ENCODE measurements at places on chromosomes 5 and 9. TPM values are rescaled to one million over a fixed set of nuclear protein-coding genes. Genes with fewer than 3 reads are reported as not detected.

DNA sequence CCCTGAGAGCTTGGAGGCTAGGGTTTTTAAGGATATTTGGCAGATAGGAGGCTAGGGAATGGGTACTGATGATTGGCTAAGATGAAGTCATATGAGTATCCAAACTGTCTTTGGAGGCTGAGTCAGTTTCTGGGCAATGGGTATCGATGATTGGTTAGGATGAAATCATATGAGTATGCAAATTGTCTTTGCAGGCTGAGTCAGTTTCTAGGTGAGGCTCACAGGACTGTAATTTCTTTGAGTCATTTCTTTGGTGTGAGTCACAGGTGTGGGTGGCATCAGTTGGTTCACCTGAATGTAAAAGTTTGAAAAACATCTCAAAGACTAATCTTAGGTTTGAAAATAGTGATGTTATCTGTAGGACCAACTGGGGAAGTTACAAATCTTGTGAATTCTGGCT, 1068.0 kb downstream of the NR2F1-AS1 start:
- DNase-seq = no peak

- DNase-seq = no peak
These were observed 602.6 kb downstream of the CDH12 start for GRCh38 chr5:22250528-22250927.

The LRRC14B gene
- polyA plus RNA-seq = not detected

The CCL21 gene
- 10.0 TPM for polyA plus RNA-seq

DNA sequence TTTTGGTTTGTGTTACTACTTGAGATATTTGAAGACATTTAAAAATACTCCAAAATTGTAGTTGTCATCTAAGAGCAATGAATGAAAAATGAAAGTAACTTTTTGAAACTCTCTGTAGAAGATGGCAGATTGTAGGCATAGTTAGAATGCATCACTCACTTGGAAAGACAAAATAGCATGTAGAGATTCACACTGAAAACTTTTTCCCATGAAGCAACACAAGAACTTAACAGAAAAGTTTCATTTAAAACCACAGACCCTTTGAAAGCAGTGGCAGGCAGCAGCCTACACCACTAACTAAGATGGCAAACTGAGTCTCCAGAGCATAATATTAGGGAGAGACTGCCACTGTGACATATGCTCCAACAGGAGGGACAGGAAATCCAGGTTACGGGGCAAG, 18.9 kb upstream of the FAM174A start:
- no peak for DNase-seq

- no peak for DNase-seq
These were observed 180.8 kb downstream of the CARTPT start for GRCh38 chr5:71899865-71900342.

DNA sequence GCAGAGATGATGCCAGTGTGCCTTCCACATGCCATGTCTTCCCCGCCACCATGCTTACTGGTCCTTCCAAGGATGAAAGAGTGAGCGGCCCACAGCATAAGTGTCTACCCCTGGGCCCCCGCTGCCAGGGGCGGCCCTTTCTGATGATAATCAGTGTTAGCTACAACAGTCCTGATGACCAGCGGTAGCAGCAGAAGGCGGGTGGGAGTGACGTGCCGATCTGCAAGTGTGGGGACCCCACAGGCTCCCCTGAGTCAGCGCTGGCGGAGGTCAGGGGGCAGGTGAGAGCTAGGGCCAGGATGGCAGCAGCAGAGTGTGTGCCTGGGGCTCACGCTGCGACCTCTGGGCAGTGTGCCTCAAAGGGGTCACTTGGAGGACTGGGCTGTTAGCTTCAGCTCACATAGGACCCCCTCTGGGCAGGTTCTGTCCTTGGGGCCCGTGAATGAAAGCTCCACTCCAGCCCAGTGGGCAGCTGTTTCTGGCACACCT, 80.4 kb downstream of the HMCN2 start:
- no peak for DNase-seq

The FLT4 gene
- 25.6 TPM for polyA plus RNA-seq

DNA sequence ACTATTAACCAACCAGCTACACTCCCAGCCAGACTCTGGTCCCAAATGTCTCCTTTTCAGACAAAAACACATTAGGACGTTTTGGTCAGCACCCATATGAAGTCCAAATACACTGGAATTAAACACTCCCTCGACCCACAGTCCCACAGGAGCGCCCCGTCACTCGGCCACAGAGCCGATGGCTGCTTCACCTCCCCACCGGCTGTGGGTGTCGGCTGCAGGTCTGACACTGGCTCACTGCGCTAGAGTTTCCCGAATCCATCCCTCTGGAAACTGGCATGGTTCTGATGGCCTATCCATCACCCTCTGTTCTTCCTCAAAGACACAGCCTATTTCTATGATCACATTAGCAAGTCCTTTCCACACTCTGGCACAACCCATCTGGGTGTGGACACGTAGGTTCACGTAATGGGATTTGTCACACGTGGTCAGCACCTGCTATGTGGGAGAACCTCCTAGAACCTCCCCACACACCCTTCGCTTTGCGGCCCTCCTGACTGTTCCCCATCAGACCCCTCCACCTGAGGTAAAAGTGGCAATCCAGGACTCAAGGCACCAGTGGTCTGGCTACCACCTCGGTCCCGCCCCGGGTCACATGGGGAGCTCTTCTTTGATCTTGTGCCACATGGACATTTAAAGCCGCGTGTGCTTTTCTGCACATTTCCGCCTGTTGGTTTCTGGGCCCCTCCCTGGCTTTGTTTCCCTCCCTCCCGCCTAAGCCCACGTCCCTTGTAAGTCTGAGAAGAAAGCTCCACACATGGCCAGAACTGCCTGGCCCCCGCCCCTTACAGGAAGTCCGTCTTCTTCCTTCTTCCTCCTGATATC, 131.1 kb upstream of the PHYKPL start:
- no peak for DNase-seq

DNA sequence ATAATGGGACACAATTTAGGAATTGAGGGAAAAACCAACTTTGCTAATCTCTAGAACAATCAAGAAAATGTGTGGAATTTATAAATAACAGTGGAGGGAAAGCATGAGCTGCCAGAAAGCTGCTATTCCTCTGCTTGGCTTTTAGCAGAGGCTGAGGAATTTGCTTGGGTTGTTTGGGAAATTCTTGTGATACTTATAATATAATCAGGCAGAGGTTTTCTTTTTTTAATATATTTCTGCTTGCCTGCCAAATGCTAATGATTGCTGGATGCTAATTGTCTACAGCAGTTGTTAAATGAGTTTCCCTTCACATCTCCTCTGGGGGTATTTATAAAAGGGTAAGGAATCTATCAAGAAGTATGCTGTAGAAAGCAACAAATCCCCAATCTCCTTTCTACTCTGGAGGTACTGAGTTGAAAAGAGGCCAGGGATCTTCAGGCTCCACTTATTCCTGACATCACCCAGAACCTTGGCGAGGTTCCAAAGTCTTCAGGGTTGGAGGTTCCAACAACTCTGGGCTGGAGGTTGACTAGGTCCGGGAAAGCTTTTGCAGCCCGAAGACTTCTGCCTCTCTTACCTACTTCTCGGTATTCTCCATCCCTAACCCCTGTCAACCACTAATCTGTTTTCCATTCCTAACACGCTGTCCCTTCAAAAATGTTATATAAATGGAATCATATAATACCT, 60.4 kb upstream of the TMED7 start:
- no peak for DNase-seq

The CFAP157 gene
- 3.2 TPM for polyA plus RNA-seq

DNA sequence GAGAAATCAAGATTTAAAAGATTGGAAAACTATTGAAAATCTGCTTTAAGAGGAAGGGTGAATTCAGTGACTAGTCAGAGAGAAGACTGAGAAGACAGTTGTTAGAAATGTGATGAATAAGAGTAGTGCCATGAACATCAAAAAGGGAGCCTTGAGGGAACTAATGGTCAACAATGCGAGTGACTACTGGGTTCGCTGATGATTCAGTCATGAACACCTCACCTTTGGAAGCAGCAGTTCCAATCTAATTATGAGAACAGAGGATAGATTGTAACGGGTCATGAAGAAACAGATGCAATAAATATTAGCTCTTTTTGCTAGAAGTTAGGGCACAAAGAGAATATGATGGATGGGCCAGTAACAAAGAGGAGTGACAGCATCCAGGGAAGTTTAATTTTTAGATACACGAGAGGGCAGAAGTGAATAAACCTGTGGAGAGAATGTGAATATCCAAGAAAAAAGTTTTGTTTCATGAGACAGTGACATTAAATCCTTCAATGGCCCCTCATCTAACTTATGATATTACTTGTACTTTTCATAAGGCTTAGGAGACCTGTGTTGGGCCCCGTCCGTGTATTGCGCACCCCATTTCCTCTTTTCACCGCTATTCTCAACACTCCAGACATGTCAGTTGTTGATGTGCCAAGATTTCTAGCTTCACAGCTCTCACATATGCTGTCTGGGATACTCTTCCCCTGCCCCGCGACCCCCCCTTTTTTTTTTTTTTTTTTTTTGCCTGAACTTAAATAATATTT, 23.5 kb upstream of the IFNE start:
- no peak for DNase-seq

DNA sequence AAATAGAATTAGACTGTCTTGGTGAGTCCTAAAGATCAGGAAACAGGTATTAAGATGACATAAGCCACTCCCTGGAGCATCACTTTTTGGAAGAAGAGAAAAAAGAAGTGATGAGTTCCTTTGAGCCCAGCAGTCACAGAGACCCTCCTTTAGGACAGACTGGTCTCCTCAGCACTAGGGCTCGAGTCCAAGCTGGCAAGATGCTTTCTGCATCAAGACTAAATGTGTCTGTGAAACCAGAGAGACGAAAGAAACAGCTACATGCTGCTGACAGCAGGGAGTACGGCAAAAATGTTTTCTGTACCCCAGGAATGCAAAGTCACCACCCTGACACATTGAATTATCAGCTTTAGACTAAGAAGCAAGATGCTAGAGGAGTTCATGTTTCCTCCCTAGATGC, 184.5 kb downstream of the CRB2 start:
- no peak for DNase-seq

The SPINK4 gene
- polyA plus RNA-seq = not detected

DNA sequence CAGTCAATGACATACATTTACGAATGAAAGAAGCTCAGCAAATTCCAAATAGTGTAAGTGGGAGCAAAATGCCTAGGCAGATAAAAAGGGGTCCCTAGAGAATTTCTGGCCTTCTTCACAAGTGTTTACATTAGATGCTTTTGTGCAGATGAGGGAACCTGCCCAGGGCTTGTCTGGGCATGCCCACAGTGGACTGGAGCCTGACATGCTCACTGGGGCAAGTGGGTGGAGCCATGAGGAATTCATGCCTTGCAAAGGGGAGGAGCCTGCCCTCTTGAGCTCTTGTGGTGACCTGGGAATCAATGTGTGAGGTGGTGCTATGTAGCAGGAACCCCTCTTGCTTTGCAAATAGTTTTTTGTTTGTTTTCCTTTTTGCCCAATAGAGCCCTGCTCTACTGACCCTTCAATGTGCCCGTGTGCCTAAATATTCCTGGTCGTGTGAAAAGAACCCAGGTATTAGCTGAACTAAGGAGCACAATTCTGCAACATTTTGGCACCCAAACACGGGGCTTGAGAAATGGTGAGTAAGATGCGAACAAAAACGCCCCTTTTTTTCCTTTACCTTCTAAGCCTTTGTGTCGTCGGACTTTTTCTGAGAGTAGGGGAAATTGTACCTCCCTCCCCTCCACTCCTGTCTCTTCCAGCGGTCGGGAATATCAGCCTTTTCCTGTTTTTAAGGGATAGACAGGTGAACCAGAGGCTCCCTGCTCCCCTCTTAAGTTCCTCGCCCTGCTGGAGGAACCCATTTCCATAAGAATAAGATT, 433.8 kb upstream of the CDH9 start:
- no peak for DNase-seq

GRCh38 chr5:38438757-38439156, 117.7 kb downstream of the LIFR start:
- DNase-seq = no peak

DNA sequence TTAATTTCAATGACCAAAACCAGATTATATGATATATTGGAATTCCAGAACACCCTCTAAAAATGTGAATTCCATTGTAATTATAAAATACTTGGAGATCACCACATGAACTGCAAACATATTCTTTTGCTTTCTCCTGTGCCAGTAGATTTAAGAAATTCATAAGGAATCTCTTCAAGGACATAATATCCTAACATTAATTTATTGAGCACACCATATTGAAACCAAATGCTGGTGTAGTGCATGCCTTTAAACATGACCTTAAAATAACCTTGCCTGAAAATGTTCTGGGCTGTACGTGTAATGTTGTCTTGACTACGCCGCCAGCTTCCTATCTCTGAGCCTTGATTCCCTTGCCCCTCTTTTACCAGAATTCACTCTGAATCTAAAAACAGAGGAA, 205.0 kb upstream of the ACTBL2 start:
- no peak for DNase-seq

The ASB6 gene
- polyA plus RNA-seq = 16.9 TPM

The PCDHGA8 gene
- polyA plus RNA-seq = 0.47 TPM

DNA sequence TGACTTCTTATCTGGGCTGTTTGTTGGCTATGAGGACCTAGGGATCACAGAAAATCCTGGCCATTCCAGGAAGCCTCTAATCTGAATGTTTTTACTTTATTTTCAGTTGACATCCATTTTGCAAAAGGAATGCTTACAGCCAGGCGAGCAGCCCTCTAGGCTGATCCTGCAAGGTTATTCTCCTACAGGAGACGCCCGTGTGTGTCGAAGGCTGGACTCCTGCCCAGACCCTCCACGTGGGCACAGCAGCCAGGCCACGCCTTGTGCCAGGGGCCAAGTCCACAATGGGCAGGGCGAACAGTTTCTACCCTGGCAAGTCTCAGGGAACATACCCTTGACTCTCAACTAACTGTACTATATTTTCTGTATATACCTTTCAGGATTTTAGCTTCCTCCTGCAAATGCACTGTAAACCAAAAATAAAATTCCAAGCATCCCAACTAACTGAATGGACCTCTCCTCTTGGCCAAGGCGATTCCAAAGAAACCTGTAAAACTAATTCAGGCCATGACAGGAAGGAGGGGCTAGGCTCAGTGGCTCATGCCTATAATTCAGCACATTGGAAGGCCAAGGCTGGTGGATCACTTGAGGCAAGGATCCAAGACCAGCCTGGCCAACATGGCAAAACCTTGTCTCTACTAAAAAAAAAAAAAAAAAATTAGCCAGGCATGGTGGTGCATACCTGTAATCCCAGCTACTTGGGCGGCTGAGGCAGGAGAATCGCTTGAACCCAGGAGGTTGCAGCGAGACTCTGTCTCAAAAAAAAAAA, 5.7 kb downstream of the CMBL start:
- DNase-seq = no peak

GRCh38 chr9:70795841-70796240, 325.6 kb downstream of the TRPM3 start:
- no peak for DNase-seq

DNA sequence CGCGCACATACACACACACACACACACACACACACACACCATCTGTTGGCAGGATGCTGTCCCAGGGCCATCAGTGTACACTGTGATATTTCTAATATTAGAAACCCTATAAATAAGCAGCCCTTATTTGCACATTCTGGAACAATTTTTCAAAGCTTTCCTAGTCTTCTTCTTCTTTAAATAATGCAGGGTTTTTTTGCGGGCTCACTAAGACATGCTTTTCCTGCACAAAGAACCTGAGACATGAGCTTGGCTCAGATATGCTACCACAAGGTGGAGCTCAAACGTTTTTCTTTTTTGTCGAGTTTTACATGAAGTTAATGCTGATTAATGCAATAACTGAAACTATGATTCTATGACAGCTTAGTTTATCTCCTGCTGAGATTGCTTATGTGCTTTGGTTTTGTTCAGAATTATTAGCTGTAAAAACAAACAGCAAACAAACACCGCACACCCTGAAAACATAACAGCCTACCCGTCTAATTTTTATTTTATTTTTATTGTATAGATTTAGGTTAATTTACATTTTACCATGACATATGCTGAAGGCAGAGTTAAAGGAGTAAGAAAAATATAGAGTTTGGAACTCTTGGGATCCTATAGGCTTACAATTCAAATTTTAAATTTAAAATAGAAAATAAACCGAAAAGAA, 95.8 kb downstream of the ALDH1A1 start:
- peak; percentile 45 for DNase-seq
